ENCODE measurements at places on chromosomes 11 and 22.
A peak's percentile ranks its signal among the peaks of the same experiment; 100 is the strongest.

- no peak for DNase-seq
Observed at GRCh38 chr11:21646351-21646750, 546.5 kb upstream of the ANO5 start.

DNA sequence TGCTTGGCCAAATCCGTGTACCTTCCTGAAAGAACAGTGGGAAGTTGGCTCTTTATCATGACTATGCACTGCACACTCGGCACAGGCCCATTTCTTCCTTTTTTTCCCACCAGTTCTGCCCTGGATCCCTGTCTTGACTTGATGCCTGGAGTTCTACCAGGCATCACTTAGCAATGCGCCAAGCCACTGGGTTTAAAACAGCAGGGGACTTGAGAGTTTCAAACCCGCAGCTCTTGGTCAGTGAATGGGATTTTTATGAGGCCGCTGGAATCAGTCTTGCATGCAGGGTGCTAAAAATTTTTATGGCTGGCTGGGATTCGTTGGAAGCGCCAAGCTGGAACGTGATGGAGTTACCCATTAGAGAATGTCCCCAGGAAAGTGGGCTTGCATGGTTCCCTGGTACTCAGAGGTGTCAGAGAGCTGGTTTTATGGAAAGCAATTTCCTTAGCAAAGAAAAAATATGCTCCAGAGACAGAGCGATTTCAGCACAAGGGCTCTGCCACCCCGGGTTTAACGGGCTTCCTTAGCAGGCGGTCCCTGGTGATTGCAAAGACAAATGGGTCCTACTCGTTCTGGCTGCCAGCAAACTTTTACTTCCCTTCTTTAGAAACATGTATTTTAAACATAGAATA is 432.9 kb downstream of the TENM4 start:
- DNase-seq, result no peak

- peak; percentile 16 for DNase-seq
Observed at GRCh38 chr22:39318507-39319283, 728 bp downstream of the RPL3 start.

DNA sequence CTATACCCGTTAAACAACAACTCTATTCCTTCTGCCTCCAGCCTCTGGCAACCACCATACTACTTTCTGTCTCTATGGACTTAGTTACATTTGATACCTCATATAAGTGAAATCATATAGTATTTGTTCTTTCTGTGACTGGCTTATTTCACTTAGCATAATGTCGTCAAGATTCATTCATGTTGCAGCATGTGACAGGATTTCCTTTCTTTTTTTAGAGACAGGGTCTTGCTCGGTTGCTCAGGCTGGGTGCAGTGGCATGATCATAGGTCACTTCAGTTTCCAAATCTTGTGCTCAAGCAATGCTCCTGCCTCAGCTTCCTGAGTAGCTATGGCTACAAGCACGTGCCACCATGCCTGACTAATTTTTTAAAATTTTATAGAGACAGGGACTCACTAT is 29.4 kb upstream of the SORL1 start:
- DNase-seq, result no peak

GRCh38 chr11:128745311-128746136 is 51.7 kb downstream of the FLI1 start:
- no peak for DNase-seq

DNA sequence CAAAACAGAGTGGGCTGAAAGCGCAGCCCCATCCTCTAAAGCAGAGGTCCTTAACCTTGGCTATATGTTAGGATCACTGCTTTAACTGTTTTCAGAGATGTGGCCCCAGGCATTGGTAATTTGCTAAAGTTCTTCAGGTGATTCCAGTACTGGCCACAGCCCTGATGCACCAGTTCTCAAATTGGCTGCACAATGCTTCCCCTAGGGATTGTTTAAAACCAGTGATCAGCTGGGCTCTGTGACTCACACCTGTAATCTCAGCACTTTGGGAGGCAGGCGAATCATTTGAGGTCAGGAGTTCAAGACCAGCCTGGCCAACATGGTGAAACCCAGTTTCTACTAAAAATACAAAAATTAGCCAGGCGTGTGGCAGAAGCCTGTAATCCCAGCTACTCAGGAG is 8.4 kb upstream of the IRAG1 start:
- no peak for DNase-seq

GRCh38 chr11:117259417-117259816 is 26.9 kb downstream of the RNF214 start:
- DNase-seq, result no peak

DNA sequence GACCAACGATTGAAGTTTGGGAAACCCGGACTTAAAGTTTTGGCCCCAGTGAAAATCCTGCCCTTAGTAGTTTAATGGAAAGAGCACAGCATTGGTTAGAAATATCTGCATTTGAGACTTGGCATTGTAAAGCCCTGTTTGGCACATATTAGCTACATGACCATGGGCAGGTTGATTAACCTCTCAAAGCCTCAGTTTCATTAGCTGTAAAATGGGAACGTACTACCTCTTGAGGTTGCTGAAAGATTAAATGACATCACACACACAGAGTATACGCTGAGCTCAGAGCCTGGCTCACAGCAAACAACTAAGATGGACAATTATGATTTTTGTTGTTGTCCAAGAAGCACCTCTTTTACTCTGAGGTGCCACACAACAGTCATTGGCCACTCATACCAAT is 153.0 kb upstream of the TIMP3 start:
- DNase-seq, result no peak

DNA sequence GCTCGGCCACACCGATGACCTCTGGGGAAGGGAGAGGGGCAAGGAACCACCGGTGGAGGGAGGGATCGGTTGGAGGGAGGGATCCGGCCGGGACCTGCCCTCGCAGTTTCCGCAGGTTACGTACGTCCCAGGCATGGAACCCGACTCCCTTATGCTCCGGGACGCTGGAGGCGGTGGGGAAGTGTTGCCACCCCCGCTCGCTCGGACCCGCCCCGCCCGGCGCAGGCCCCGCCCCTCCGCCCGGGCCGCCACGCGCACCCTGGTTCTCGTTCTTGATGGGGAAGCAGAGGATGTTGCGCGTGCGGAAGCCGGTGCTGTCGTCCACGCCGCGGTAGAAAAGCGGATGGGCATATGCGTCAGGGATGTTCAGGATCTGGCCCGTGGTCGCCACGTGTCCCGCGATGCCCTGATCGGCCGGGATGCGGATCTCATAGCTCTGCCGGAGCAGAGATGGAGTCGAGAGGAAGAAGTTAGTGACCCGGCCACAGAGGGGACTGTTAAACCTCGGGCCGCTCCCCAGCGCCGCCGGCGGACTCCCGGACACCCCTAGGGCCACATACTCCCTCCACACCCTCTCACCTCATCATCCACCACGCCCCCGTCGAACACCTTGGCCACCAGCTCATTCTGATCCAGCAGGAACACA is 89.8 kb downstream of the PDE2A start:
- DNase-seq, result no peak

DNA sequence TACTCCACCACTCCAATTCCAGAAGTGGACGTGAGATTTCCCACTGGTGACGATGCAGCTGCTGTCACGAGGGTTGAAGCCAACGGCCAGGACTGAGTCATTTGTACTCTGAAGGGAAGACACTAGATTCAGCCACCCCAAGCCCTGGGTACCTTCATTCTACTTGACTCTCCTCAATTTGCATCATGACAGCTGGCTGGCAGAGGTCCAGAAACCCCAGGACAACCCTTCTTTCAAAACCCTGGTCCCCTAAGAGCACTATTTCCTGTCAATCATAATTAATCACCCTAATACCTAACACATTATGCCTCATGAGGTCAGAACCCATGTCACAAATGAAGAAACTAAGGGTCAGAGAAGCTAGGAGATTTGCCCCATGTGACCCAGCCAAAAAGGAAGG is 4.9 kb downstream of the EML3 start:
- DNase-seq, result no peak

- DNase-seq, result no peak
Observed at GRCh38 chr11:29300420-29300819, 716.4 kb downstream of the KCNA4 start.

GRCh38 chr11:44979543-44980399 is 29.1 kb upstream of the TP53I11 start:
- peak; percentile 92 for DNase-seq
